ENCODE measurements at places on chromosomes 3 and 15.

- no peak for DNase-seq
Observed at GRCh38 chr15:69032031-69032430, 17.5 kb downstream of the NOX5 start.

DNA sequence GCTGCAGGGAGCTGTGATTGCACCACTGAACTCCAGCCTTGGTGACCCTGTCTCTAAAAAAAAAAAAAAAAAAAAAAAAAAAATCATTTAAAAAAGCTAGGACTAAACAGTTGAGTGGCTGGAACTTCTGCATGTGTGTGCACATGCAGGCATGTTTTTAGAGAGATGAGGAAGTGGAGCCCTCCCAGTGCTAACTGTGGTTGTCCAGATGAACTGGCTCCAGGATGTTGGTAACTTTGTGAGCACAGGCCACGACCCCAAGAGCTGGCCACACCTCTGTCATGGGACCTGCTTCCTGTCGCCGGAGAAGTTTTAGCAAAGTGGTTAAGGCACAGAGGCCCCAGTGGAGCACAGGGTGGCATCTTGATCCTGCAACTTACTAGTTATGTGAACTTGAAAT lies 27.0 kb downstream of the CHCHD6 start:
- peak; percentile 4 for DNase-seq

DNA sequence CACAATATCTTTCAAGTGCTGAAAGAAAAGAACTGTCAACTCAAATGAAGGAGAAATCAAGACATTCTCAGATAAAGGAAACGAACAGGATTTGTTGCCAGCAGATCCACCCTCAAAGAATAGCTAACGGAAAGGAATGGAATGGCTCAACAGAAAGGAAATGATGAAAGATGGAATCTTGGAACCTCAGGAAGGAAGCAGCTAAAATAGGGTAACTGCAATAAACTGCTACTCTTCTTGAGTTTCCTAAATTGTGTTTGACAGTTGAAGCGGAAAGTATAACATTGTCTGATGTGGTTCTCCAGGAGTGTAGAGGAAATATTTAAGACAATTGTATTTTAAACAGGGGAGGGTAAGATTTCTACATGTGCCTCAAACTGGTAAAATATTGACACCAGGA lies 22.0 kb downstream of the PRR23E start:
- no peak for DNase-seq

GRCh38 chr3:53221827-53222182 lies 34.0 kb downstream of the TKT start:
- no peak for DNase-seq

DNA sequence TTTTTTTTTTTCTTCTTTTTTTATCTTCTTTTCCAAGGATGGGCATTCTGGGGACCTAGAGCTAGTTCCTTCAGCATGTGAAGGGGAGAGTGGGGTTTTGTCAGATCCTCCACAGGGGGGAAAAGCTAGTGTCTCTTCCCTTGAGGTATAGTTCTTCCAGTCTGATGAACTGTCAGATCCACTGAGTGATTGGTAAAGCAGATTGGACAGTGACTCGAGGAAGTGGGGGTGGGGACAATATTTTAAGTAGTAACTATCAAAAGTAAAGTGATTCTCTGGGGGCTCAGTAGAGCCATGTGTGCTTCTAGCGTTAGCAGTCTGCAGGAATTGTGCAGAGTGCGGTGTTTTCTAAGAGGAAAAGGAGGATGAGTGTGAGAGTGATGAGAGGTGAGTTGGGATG lies 62.0 kb upstream of the TRIM71 start:
- no peak for DNase-seq

DNA sequence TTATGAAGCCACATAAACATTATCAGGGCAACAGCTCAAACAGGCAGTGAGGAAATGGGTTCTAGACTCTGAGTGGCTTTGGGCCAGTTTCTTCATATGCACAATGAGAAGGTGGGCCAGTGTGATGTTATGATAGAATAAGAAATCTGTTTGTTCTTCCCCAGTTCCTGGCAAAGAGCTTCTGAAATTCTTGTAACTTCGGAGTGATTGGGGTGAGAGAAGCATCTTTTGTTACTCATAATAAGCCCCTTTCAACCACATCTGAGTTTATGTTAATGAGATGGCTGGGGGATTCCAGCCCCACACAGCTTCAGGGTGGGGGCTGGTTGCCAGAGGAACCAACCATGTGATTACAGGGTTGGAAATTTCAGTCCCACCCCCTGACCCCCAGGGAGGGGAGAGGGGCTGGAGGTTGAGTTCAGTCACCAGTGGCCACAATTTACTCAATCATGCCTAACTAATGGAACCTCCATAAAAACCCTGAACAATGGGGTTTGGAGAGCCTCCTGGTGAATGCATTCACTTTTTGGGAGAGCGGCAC lies 57.0 kb upstream of the FRMD4B start:
- no peak for DNase-seq

DNA sequence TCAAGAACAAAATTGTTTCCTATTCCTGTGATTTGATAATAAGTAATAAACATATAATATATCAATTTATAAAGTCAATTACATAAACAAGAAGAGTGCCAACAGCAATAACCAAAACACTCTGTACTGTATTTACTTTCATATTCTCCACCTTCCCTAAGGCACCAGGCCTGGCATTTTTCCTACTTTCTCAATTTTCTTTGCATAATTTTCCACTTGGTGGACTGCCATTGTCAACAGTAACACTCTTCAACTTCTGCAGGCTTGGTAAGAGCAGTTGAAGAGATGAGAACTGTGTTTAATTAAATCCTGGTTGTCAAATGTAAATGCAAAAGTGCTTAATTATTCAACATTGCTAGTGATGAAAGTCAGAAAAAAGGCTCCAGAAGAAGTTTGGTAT lies 229.8 kb upstream of the PLSCR5 start:
- no peak for DNase-seq

DNA sequence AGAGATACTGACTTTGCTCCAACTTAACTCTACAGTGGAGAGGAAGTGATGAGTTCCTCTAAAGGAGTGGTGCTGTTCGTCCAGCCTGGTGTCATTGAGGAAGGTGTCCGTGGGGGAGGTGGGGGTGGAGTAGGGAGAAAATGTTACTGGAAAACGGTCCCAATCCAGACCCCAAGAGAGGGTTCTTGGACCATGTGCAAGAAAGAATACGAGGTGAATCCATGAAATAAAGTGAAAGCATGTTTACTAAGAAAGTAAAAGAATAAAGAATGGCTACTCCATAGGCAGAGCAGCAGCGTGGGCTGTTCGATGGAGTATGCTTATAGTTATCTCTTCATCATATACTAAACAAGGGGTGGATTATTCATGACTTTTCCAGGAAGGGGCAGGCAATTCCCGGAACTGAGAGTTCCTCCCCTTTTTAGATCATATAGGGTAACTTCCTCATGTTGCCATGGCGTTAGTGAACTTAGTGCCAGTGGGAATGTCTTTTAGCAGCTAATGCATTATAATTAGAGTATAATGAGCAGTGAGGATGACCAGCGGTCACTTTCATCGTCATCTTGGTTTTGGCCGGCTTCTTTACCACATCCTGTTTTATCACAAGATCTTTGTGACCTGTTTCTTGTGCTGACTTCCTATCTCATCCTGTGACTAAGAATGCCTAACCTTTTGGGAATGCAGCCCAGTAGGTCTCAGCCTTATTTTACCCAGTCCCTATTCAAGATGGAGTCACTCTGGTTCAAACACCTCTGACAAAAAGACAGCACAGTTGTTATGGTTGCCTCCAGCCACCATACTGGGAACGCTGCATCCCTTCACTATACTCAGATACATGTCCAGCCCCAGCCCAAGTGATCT lies 38.6 kb downstream of the CLEC3B start:
- DNase-seq: peak; percentile 24

GRCh38 chr15:75675579-75676404 lies 28.1 kb downstream of the SNX33 start:
- DNase-seq: no peak

- no peak for DNase-seq
Observed at GRCh38 chr3:180633722-180634121, 31.8 kb downstream of the TTC14 start.

DNA sequence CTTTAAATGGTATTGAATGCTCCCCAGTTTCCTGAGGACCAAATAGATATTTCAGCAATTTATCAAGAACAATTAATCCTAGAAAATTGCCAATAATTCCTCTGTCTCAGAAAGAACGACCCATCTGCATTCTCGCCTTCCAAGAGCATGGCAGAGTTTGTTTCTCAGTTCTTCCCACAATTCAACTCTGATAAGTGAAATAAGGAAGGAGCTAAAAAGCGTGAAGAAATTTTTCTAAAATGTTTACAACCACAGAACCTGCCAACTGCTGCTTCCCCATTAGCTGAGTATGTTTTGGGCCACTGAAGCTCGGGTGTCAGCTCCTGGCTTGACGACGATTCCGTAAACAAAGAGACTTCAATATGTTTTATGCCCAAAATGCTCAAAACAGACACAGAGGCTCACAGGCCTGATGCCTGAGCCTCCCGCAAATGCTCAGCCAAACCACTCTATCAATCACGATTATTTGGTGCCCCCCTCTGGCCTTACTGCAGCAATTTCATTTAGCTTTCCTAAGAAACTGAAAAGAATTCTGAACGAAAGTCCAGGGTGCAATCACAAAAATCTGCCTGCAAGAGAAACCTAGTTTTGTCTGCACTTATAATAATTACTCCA lies 259.2 kb upstream of the CCDC54 start:
- DNase-seq: no peak

DNA sequence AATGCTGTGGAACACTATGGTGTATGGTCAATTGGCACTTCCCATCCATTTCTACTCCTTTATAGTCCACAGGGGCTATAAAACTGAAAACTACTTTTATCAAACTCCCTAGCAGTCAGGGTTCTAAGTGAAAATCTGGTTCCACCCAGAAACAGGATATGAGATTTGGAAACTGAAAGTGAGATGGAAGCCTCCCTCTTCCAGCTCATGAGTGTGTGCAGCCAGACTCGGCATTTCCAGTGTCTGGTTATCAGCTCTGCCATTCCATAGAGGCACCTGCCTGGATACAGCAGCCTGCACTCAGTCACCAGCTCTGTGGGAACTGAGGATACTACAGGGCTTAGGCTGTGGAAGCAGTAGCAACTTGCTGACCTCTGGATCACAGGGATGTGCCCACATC lies 14.7 kb upstream of the PLA2G4F start:
- no peak for DNase-seq

DNA sequence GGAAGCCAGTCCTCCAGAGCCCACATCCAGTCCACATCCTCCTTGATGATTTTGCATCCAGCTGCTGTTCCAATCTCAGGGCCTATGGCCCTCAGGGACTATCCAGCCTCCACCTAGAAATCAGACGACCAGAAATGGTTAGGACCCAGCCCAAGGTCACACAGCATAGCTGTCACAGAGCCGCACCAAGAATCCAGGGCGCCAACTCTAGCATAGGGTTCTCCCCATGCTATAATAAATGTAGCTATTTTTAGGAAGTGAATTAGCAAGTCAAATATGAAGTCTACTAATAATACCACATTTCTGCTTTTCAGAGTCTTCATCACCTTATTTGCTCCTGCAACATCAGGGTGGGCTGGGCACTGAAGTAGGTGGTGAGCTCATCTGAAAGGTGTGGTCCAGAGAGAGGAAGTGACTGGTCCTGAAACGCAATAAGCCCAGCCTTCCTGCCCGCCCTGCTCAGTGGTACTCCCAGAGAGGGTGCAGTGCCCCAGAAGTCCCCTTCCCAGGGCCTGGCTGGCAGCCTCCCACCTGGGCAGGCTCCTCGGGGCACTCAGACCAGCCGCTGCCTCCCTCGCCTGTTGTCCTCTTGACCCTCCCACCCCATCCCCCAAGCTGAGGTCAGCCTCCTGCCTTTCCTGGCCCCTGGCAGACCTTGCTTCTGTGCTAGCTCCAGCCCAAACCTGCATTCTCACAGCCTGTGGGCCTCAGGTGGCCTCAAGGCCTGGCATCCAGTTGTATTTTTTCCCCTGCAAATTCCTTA lies 17.6 kb upstream of the CYP11A1 start:
- peak; percentile 64 for DNase-seq

DNA sequence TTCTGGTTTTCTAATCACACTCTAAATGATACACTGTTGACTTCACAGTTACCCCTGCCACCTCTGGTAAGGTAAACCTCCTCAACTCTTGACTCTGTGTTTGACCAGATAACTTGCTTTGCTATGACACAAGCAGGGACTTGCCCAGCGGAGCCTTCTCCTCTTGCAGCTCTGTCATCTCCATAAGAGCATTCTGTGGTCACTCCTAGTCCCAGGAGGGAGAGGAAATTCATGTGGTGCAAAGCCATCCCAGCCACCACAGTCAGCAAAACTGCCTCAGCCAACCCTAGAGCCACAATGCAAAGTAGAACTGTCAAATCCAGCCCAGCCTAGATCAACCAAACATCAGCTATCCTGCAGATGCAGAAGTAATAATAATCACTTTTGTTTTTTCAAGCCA lies 144.7 kb upstream of the GADL1 start:
- no peak for DNase-seq

DNA sequence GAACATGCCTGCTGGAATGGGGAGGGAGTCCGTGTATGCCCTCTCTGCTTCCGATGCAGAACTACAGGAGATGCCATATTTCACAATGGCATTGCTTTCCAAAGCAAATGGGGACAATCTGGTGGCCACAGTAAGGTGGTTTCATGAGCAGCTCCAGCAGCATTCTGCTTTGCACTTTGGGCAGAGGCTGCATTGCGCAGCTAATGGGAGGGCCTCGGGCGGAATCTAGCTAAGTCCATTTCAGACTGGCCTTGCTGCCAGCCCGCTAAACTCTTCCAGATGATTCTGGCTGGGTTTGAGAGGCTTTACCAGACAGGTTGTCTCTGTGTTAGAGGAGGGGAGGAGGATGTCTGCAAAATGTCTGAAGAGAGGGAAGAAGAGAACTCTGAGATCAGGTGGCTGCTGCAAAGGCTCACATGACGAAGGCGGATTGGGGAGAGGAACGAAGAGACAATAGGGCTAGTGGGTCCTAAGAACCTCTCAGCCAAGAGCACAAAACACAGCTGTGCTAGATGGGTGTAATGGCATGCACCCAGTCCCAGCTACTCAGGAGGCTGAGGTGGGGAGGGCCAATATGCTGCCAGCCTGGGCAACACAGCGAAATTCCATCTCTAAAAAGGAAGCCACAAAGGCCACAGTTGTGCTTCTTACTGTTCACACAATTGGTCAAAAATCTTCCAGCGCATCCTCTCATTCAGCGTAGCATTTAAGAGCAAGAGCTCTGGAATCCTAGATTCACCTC lies 63.7 kb downstream of the BDH1 start:
- no peak for DNase-seq

DNA sequence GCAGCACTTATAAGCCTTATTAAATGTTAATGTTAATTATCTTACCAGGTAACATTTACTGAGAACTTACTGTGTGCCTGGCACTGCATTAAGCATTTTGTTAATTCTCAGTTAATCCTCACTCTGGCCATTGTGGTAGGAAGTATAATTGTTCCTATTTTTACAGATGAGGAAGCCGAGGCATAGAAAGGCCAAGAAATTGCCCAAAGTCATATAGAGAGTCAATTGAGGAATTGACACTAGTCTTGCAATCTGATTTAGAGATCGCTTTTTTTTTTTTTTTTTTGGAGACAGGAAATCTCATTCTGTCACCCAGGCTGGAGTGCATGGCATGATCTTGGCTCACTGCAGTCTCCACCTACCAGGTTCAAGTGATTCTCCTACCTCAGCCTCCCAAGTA lies 132.6 kb upstream of the PROK2 start:
- no peak for DNase-seq

GRCh38 chr3:66851894-66852613 lies 146.1 kb upstream of the KBTBD8 start:
- no peak for DNase-seq

- no peak for DNase-seq
Observed at GRCh38 chr3:149428087-149428486, 46.4 kb upstream of the TM4SF4 start.
